Stimulated activated CD8-positive, alpha-beta memory T cell treated with anti-CD3 and anti-CD28 coated beads, Interleukin-15, amount 100 ng/mL, for 4 hours (primary cell): ENCODE measurements at places on chromosomes 6 and 20.
A peak's percentile ranks its signal among the peaks of the same experiment; 100 is the strongest.

DNA sequence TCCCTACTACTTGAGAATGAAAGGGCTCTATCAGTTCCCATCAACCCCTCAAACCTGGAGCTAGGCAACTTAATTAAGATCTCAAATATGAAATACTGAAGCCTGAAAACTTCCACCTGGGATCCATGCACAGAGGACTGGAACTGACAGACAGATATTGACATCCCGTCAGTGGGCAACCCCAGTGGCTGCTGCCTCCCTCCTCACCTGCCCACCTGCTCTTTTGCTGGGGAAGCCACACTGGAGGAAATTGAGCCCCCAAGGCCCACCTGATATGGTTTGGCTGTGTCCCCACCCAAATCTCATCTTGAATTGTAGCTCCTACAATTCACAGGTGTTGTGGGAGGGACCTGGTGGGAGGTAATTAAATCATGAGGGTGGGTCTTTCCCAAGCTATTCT is 192.8 kb downstream of the LRFN2 start:
- DNase-seq, result no peak

DNA sequence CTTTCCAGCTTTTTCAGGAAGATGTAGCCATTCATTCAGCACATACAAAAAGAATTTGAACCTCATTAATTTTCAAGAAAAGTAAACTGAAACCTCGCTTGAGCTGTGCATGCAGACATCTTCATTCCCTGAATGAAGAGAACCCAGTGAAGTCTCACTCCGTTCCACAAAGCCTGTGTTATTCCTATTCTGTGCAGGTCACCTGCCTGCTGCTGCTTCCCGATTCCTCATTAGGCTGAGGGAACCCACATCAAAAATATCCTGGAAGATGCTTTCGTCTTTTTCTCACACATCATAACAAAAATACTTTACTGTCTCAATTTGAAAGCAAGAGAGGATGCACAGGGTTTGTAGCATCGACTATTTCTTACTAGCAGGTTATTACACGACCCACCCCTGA is 40.1 kb downstream of the TRMT6 start:
- no peak for DNase-seq

- no peak for DNase-seq
These were observed 49.9 kb upstream of the TMEM30A start for GRCh38 chr6:75334266-75335040.

DNA sequence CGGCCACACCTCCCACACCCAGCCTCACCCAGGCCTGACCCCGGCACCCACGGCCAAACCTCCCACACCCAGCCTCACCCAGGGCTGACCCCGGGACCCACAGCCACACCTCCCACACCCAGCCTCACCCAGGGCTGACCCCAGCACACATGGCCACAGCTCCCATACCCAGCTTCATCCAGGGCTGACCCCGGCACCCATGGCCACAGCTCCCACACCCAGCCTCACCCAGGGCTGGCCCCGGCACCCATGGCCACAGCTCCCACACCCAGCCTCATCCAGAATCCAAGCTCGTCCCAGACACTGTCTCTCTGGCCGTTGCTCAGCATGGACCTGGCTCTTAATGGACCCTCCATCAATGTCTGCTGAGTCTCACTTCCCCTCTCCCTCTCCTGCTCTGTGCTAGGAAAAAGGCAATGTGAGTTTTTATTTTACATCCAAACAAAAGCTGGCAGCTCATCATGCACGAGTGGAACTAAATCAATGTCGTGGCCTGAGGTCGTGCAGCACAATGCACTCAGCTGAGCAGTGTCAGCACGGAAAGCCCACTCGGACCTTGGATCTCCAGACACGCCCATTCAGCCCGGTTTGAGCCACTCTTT is 36.1 kb downstream of the NINL start:
- DNase-seq, result no peak

DNA sequence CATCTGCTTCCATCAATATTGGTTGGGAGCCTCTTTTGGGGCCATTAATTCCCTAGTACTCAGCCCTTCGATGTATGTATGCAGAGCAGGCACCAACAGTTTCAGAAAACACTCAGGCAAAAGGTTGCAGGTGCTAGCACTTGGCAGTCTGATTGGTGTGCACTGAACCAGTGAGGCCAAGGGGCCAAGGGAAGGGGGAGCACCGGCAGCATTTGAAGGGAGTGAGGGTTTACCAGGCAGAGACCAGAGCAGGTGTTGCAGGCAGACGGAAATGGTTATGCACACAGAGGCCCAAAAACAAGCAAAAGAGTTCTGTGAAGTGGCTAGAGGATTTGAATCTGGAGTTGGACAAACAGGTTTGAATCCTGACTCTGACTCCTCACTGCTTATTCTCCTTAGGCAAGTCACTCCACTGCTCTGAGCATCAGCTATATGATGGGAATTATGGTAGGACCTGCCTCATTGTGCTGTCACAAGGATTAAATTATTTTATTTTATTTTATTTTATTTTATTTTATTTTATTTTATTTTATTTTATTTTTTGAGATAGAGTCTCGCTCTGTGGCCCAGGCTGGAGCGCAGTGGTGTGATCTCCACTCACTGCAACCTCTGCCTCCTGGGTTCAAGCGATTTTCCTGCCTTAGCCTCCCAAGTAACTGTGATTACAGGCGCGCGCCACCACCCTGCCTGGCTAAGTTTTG is 58.1 kb upstream of the SHLD1 start:
- no peak for DNase-seq

GRCh38 chr20:5833309-5833941 is 83.2 kb downstream of the SHLD1 start:
- DNase-seq, result no peak

- no peak for DNase-seq
These were observed 10.7 kb downstream of the HCK start for GRCh38 chr20:32062776-32063170.

DNA sequence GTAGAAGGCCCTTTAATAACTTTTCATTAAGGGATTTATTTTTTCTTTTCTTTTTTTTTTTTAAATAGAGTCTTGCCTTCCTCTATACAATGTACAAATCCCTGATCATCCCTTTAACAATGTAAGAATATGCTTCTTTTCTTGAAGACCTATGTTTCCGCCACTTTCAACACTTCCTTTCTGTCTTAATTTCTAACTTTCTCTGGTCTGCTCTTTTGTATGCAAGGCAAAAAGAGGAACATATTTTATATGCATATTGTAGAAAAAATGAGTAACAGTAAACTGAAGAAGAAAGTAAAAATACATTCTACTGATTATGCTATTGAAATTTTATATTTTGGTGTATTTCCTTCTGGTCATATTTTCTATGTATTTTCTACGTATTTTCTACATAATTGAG is 484.7 kb downstream of the TFAP2B start:
- no peak for DNase-seq

DNA sequence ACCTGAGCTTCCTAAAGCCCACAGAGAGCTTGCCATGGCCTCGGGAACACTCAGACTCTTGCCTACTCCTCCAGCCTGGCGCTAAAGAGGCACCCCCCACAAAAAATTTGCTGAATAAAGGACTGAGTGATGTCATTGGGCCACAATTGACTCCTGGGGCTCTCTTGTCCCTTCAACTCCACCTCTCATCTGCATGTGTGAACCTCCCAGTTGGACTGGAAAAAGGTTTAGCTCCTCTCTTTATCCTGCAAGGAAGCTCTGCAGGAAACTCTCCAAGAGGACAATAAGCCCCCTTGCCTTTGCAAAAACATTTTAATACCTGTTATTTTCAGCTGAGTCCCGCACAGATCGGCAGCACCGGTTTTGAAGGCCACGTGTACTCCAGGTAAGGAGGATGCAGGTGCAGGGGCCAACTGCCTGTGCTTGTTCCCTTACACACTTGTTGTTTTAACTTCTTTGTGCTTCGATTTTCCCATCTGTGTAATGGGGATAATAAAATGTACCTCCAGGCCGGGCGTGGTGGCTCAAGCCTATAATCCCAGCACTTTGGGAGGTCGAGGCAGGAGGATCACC is 107.3 kb downstream of the TFAP2C start:
- no peak for DNase-seq

- no peak for DNase-seq
These were observed 80.2 kb downstream of the FAM50B start for GRCh38 chr6:3929281-3929798.

DNA sequence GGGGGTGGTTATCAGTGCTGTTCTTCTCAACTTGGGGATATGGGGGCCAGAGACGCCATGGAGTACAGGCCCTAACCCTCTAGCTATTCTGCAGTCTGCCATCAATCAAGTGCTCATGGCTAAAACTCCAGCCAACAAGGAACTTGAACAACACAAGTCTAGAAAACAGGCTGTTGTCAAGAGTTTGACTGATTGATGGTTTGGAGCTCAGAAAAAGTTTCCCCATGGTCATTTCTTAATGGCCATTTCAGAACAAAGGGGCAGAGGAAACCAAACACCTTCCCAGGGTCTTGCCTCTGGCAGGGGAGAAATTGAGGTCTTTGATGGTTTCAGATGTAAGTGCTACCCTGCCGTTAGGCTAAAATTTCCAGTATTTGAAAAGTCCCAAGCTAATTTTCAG is 15.1 kb downstream of the PCK1 start:
- DNase-seq, result no peak

- DNase-seq, result no peak
These were observed 98.3 kb downstream of the BMP7 start for GRCh38 chr20:57167971-57168701.

- DNase-seq, result no peak
These were observed 4.6 kb downstream of the EGFL8 start for GRCh38 chr6:32168807-32169591.

DNA sequence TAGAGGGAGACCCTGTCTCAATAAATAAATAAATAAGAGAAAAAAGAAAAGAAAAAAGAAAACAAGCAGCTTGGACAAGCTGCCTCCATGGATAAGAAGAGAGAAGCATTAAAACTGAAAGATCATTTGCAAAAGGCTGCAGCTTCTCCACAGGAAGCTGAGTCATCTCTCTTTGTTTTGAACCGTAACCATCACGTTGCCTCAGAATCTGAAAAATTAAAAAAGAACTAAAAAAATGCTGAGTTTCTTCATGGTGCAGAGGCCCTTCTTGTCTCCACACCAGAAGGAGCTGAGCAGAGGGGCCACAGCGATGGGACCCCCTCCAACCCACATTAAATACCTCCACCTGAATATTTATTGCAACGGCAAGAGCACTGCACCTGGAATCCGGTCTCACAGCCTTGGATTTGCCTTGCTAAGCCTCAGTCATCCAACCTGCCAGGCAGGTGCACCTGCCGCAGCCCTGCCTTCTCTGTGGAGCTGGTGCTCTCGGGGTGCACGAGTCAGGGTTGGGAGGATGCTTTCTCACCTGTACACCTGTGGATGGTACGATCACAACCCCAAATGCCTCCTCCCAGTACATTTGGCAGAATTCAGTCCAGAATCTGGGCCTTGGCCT is 28.1 kb downstream of the TOX2 start:
- no peak for DNase-seq

- DNase-seq, result no peak
These were observed 1063.3 kb upstream of the CITED2 start for GRCh38 chr6:140437619-140438345.

GRCh38 chr20:51221791-51222408 is 199.0 kb upstream of the KCNG1 start:
- DNase-seq, result no peak

DNA sequence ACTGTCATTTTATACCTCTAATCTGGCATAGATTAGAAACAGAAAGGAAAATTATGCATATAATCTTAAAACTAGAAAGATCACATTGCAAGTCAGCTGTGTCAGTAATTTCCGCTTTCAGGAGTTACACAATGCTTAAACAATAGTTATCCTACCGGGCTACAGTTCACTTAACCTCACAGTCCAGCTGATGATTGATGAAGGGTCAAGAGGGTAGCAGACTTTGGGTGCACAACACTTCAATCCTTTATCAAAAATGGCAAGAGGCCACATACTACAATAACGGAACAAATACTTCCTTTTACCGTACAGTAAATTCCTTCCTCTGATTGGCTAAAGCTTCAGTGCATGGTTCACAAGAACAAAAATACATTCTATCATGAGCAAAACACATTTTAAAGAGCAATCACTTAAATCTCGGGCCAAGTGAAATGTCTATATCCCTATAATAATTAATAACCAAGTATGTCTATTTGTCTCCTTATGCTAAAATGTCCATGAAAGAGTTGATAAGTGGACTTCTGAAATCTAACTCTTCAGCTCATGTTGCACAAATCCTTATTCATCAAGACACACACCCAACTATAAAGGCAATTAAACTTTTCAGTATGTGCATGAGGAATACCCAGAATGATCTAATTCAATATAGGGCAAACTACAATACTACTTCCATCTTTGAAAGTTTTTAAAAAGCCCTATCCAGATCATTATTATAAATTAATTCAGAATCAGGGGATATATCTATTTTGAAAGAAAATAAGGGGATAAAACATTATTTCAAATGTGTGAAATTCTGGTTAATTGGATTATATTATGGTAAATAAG is 76.8 kb downstream of the HIVEP2 start:
- no peak for DNase-seq

DNA sequence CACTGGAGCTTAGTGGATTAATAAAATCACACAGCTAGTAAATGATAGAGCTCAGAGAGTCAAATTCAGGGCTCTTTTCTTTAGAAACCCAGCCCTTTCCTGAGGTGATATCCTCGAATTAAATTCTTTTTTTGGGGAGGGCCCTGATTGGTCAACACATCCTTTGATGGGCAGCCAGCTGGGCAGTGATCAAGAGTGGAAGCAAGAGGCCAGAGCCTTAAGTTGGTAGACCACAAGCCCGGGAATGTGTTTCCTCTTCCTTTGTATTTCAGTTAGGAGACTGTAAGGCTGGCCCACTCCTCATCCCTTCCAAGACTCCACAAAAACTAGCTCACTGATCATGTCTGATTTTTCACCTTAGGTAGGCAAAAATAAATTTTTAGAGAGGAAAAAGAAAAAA is 640.5 kb downstream of the DHX35 start:
- no peak for DNase-seq

- no peak for DNase-seq
These were observed 588.0 kb upstream of the ARID1B start for GRCh38 chr6:156189195-156189594.

- DNase-seq, result no peak
These were observed 25.7 kb upstream of the DACT2 start for GRCh38 chr6:168345266-168345665.

DNA sequence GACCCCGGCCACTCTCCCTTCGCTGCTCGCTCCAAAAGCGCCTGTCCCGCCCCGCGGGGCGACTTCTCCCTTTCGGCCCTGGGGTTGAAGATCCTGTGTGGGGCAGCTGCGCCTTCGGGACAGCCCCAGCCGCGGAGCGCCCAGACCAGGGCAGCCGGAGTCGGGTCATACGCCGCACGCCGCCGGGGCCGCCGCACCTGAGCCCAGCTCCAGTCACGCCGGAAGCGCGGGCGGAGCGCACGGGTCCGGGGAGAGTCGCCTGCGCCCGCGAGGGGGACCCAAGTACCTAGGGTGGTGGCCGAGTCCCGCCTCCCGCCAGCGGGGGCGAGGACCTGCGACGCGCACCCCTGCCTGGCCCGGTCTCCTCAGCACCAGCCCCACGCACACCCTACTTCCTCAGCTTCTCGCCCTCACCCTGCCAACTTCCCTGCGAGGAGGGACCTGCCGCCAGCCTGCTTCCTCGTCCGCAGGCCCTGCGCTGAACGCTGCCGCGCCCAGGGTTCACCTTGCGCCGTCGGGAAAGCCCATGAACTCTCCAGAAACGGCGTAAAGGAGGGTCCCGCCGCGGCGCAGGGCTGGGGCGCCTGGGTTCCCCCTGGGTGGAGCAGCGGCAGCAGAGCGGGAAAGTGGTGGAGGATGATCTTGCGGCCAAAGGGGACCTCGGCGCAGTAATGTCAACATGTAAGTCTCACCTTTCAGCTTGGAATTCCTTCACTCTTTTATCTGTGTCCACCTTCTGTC is at the start of gene ADGRG6:
ADGRG6 (plus strand) TSS at position 357 of the 741 bp plus-strand sequence; CDS start at position 680, 323 bp downstream.
- DNase-seq, result peak; percentile 10

- DNase-seq, result no peak
These were observed 751.0 kb downstream of the CD109 start for GRCh38 chr6:74447013-74447412.
